ENCODE measurements at places on chromosomes 6 and 20.

DNA sequence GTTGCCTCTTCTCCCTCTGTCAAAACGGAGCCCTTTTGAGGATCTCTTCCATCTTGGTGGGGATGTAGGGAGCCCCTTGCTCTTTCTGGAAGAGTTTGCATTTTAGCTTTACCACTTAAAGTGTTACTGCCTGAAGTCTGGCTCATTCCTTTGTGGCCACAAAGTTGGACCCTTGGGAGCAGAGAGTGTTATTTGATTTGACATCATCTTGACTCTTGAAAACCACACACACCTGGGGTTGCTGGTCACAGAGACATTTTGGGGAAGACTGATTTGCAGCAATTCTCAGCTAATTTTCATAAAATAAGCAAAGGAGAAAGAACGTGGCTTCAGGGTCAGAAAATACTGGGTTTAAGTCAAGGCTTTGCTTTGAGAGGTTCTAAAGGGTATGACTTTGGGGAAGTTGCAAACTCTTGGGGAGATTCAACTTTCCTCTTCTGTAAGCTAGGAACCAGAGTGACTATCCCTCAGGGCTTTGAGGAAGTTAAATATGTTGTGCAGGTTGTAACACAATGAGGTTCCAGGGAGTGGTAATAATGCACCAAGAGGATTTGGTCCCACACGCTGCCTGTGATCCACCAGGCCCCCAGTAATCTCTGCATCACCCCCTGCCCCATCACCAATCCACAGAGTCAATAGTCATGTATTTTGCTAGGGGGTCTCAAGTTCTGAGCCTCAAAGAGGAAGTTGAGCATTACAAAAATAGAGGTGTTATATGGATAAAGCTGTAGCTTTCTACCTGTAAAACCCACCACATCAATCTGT, 141.6 kb upstream of the SLC24A3 start:
- peak; percentile 50 for DNase-seq
- no peak overlapping the region for H3K4me3 ChIP-seq
- no peaks in the 10 kb centered on the region for H3K27me3 ChIP-seq

DNA sequence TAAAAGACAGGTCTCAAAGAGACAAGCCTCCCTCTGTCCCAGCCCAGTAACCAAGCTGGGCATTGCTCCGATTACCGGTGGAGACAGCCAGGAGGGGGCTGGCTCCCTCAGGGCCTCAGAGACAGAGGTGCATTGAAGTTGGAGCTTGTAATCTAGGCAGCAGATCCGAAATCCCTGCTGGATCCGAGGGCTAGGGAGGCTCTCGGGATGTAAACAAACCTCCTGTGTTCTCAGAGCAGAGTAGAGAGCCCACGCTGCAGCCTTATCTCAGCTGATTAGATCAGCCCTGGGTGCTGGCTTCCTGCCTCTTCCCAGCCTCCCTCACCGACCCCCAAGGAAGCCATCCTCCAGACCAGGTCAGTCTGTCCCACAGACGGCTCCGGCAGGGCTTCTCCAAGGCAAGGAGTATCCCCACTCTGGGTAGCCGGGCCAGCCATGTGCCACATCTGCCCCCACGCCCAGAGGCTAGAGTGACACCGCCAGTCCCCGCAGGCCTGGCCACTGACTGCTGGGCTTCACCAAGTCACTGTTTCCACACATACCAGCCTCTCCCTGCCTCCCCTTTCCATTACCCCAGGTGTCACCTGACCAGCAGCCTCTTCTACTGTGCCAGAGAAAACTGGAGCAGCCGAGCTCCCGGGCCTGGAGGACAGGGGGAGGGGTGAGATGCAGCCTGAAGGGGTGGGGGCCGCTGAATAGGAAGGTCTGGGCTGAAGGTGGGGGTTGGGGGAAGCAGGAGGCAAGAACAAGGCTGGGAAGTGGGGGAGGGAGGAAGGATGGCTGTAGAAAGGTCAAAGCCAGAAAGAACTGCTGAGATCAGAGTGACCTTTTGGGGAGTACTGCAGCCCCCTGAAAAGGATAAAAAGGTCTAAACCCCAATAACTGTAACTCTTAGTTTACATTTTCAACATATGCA, 6.0 kb downstream of the SDC4 start:
- no peaks in the 10 kb centered on the region for H3K27me3 ChIP-seq
- no peak for DNase-seq

DNA sequence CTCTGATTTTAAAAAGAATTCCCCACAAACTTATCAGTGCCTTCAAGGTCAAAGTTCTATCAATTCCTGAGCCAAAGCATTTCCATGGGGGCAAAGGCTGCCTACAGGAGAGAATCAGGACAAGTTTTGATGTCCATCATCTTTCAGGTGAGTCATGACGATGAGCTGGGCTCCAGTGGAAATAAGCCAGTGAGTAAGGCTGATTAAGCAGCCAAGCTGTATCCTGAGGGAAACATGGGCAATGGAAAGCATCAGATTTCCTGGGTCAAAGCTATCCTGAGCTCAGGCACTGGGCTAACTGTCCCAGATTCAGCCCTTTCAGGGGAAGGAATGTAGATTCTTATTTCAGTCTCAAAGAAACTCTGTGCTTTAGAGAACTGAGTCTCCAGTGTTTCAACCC, 377.4 kb downstream of the CD109 start:
- no peak for DNase-seq
- no peaks in the 10 kb centered on the region for H3K36me3 ChIP-seq
- H3K4me1 ChIP-seq = peaks cover 6% of the 10 kb centered on the region
- no peak overlapping the region for H3K27ac ChIP-seq
- no peak overlapping the region for H3K4me3 ChIP-seq
- no peaks in the 10 kb centered on the region for H3K27me3 ChIP-seq

GRCh38 chr20:35297155-35297554, 4.9 kb upstream of the FAM83C start:
- no peaks in the 10 kb centered on the region for H3K27me3 ChIP-seq
- no peaks in the 10 kb centered on the region for H3K36me3 ChIP-seq
- peaks cover 4% of the 10 kb centered on the region for H3K4me1 ChIP-seq
- no peak overlapping the region for H3K4me3 ChIP-seq
- DNase-seq = no peak

DNA sequence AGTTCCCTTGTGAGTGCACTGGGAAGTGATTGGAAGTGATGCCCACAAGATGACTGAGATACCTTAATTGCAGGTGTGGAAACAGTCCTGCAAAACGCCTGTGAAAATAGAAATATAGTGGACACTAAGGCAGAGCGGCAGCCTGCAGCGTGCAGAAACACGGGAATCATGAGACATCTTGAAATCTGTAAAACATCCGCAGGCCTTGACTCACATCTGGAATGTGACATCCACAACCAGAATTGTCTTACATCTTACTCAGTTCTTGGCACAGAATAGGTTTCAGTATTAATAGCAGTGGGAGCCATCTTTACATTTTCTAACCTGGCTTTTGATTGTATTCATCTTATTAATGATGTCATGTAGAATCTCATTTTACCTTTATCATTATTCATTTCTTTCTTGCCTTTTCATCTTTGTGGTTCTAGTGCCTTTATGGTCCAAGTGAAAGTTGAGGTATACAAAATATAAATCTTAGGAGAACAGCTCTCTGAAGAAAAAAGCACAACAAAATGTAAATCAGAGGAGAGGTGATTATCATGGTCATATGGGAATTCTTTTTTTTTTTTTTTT, 44.6 kb downstream of the CDYL start:
- DNase-seq = no peak
- H3K27me3 ChIP-seq = no peaks in the 10 kb centered on the region
- no peak overlapping the region for H3K27ac ChIP-seq
- H3K4me3 ChIP-seq = no peak overlapping the region
- H3K4me1 ChIP-seq = no peaks in the 10 kb centered on the region

DNA sequence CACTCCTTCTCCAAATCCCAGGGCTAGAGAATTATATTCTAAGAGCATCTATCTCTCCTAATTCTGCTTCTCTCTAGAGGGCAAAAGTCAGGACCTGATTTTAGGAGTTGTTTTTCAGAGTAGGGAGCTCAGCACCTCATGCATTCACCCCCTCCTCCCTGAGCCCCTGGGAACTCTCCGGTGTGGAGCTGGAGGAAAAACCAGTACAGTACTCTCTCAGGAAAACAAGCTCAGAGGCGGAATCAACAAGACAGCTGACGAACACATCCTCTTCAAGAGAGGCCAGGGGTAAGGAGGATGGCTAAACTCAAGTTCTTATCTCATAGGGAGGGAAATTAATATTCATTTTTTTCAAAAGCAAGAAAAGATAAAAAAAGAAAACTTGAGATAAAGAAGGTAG, 120.1 kb upstream of the CDYL start:
- peaks cover 8% of the 10 kb centered on the region for H3K4me1 ChIP-seq
- no peak overlapping the region for H3K4me3 ChIP-seq
- no peaks in the 10 kb centered on the region for H3K27me3 ChIP-seq
- peak; percentile 21 for DNase-seq
- no peak overlapping the region for H3K27ac ChIP-seq
- H3K36me3 ChIP-seq = no peaks in the 10 kb centered on the region

All from esophagus muscularis mucosa (tissue), 4 donors.